GM23248 (cell line): ENCODE measurements at places on chromosomes 2 and 18. TPM values are rescaled to one million over a fixed set of nuclear protein-coding genes. Genes with fewer than 3 reads are reported as not detected.

RNF125 gene
- total RNA-seq = 0.32 and 1.4 TPM in 2 replicates

DLX2 gene
- total RNA-seq = 2.8 and 4.7 TPM in 2 replicates

SPP2 gene
- not detected in 2 replicates for total RNA-seq

HNMT gene
- 2.7 and 7.3 TPM in 2 replicates for total RNA-seq

SERPINB13 gene
- total RNA-seq = not detected in 2 replicates

CHST10 gene
- 6.2 and 12.9 TPM in 2 replicates for total RNA-seq

SIX2 gene
- 0.63 TPM in 1 of 2 replicates, not detected in the other for total RNA-seq

CFAP65 gene
- total RNA-seq = not detected in 2 replicates
